Thoracic aorta (tissue), 2 donors: ENCODE measurements at places on chromosomes 11 and 22.

DNA sequence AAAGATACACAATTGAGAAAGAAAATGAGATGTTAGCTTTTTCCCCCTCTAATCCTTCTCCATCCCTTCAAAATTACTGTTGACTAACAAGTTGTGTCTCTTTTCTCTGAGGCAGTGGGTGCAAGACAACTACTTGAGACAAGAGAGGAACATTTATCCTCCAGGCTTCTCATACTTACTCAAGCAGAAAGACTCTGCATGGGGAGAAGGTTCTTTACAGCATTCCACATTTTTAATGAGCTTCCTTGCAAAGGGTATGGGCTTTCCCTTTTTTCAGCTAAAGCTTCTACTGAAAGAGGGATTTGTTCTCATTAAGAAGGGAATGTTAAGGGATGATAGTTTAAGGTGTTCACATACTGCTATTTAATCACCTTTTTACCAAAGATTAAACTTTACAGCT lies 47.8 kb downstream of the PAX6 start:
- DNase-seq, result no peak

DNA sequence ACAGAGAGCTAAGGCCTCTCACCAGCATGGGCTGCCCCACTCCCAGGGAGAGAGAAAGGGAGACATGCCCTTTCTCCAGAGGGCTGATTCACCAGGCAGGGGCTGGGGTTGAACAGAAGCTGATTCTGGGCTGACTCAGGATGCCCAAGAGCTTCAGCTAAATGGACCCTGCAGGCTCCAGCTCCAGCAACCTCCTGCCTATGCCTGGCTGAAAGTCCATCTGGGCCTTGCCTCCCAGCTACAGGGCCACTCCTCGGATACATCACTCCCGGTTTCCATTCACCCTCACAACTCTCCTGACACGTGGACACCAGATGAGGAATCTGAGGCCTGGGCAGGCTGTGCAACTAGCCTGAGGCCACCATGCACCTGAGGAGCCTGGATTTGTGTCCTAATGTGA lies 215.5 kb downstream of the BUD13 start:
- no peak for DNase-seq

- no peak for DNase-seq
These were observed 29.8 kb upstream of the ABTB2 start for GRCh38 chr11:34387653-34388052.

GRCh38 chr22:25569983-25570382 lies 5.5 kb downstream of the GRK3 start:
- DNase-seq, result no peak

DNA sequence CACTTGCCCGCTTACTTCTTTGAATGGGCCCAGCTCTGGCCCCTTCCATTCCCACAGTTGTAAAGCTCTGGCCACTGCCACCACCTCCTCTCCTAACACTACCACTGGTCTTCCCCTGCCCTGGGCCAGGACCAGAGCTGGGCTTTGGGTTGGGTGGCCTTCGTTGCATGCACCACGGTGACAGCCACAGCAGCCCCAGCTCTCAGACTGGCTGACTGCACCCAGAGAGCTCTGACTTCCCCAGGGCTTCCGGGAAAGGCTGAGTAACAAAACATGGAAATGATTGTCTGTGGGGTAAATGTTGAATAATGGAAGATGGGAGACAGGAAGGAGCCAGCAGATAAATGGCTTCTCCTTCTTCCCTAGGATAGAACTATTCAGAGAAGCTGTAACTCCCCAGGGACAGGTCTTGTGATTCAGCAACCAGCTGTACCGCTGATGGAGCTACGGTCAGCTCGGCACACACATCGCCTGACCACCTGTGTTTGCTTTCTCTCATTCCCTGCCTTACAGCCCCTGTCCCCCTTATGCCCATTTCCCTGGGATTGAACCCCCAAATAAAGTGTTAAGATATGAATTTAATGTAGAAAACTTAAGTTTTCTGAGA lies 27.6 kb downstream of the SCN4B start:
- DNase-seq, result no peak

DNA sequence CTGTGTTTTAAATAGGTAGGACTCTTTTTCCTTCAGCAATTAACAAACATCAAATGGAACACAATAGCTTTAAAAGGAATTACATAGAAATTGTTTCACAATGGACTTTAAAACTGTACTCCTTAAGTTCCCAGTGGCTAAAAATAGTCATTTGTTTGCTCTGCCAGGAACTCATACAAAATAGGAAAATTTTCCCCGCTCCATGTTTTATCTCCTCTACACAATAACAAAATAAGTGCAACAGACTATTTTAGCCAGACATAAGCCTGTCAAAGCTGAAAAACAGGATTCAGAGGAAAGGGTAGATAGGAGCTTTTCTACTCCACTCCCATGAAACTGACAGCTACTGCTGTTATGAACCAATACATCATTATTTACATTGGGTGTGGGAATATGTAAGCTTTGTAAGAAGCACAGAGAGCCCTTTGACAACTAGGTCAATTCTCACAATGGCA lies 90.1 kb downstream of the STK33 start:
- no peak for DNase-seq

DNA sequence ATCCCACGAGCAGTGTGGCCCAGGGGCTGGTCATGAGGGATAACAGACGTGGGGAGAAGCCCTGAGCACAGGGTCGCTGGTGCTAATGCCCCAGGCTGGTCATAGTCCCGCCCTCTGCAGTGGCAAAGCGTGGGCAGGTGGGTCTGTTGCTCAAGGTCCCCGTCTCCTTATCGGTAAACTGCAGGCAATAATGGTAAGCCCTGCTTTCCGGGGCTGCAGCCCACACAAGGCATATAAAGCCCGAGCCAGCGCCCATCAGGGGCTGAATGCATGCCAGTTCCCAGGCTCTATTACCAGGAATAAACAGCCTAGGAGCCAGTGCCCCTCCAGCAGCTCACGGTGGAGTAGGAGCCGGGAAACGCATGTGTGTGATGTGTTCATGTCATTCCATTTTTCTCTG lies 261.0 kb downstream of the BRD1 start:
- DNase-seq, result no peak

GRCh38 chr11:19740586-19740985 lies 27.9 kb downstream of the NAV2 start:
- DNase-seq, result no peak

- no peak for DNase-seq
These were observed 2.5 kb upstream of the PYGM start for GRCh38 chr11:64762277-64762673.

DNA sequence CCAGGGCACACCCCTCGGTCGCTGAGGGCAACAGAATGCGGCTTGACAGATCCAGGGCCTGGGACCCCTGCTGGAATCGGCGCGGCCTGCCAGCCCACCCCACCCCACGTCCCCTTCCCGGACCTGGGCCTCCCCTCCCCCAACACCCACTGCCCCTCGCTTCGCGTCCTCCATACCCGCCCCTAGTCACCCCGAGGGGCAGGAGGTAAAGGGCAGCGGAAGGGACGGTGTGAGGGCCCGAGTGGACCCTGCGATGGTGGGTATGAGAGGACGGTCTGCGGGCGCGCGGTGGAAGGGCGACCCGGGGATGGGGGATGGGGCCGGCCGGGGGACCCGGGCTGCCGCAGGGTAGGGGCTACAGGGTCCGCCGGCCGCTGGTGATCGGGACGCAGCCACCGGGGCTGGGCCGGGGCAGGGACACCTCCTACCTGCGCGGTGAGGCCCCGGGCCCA lies 311 bp downstream of the APBB1 start:
- DNase-seq, result no peak

DNA sequence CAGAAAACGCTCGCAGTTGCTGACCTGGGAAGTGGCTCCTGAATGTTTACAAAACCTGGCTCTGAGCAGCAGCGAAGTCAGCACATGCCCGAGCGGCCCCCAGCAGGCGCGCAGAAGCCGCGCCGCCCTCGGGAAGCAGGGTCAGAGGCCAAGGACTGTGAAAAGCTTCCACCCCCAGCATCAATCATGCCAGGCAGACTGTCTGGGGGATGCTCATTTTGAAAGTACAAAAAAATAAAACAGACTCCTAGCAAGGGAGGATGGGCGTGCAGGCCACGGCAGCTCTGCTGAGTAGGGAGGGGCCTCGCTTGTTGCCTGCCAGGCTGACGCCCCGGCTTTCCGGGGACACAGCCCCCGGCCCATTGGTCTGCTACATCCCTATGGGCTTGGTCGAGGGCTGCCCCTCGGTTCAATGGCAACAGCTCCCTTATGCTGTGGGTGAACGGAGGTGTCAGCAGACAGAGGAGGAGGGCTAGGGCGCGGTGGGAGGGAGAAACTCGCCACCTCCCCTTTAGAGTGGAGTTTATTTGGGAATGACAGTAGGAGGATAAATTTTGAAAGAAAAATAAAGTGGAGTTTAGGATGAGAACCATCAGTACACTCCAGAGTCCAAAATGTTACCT lies 37.7 kb upstream of the GNB1L start:
- no peak for DNase-seq

GRCh38 chr11:68457216-68457897 lies 3.2 kb upstream of the PPP6R3 start:
- DNase-seq, result no peak

DNA sequence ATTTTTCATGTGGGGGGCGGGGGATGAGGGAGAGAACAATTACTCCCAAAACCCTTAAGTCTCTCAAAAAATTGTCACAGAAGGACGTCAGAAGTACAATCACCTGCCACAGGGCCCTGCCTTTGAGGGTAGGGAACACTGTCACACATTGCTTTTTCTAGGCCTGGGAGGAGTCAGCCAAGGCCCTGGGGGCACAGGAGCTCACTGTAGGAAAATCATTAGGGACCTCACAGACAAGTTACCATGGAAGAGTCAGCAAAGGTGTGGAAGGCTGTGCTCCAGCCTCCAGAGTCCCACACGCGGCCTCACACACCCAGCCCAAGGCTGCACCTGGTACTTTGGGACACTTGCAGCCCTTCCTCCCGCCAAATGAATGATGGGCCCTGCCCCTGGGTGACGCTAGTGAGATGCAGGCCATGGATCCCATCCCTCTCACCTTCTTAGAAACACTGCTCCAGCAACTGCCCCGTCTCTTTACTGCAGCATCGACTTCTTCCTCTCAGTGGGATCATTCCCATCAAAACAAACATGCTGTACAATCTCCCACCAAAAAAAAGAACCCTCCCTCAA lies 3.3 kb downstream of the PLEKHA7 start:
- DNase-seq, result no peak

- no peak for DNase-seq
These were observed 79.8 kb upstream of the SC5D start for GRCh38 chr11:121212536-121213361.

DNA sequence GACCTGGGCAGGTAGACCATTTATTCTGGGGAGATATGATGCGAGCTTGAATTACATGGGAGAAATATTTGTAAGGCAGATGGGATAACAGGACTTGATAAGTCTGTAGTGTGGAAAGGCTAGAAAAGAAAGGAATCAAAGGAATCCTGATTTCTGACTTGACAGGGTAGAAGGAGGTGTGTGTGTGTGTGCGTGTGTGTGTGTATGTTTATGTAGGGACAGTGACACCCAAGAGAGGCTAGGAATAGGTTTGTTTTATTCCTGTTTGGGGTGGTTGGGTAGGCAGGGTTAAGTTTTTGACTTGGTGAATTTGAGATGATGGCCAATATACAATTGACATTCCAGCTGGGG lies 390 bp upstream of the HTATIP2 start:
- no peak for DNase-seq

DNA sequence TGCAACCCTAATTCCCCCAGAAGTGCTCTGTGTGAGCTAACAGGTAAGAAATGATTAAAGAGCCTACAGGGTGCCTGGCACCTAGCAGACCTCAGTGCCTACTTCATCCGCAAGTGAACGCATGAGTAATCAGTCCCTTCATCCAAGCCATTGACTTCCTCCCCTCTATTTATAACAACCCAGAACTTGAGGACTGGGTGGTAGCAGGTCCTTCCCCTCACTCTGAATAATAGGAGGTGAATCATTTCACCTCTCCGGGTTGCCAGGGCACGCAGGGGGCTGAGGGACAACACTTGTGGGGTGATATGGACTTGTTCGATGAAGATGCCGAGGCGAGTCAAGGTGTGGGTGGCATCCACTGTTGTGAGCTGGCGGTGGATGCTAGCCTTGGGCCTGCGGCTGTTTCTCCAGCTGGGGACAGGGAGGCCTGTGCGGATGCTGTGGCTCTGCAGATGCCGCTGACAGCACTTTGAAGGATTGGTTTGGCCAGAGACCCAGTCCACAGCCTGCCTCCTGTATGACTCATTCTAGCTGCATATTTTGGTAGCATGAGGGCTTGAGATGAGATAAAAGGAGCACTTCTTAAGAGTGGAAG lies 11.7 kb upstream of the SORL1-AS1 start:
- no peak for DNase-seq

DNA sequence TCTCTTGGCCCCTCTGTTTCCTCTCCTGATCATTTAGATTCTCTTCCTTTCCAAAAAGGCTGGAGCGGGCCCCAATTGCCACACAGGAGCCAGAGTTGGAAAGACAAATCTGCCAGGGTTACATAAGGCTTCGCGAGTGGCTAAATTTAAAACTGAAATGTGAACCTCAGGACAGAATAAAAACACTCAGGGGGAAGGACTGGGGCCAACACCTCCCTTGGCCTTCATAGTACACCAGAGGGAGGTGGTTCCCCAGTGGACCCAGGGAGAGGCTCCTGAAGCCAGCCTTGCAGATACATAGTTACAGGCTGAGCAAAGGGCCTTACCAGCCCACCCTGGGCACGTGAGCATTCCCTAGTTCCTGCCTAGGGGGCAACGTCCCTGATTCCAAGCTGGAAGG lies 150.1 kb downstream of the MN1 start:
- no peak for DNase-seq

DNA sequence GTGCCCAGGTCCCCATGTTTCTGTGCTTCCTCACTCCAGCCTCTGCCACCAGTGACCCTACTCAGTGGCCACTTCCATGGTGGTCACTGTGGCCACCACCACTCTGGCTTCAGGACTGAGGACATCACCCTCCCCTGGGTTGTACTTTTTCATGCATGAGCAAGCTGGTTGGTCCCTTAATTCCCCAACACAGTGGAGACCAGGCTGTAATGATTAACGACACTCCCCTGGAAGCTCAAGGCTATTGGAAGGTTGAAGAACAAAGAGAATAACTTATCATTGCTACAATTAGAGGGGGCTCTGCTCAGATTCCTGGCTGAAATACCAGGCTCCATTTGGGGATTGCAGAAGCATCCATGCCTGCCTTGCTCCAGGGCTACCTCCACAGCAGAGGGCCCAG lies 10.5 kb downstream of the PLAAT4 start:
- no peak for DNase-seq

- no peak for DNase-seq
These were observed 36.1 kb downstream of the MMP20 start for GRCh38 chr11:102589047-102589459.

DNA sequence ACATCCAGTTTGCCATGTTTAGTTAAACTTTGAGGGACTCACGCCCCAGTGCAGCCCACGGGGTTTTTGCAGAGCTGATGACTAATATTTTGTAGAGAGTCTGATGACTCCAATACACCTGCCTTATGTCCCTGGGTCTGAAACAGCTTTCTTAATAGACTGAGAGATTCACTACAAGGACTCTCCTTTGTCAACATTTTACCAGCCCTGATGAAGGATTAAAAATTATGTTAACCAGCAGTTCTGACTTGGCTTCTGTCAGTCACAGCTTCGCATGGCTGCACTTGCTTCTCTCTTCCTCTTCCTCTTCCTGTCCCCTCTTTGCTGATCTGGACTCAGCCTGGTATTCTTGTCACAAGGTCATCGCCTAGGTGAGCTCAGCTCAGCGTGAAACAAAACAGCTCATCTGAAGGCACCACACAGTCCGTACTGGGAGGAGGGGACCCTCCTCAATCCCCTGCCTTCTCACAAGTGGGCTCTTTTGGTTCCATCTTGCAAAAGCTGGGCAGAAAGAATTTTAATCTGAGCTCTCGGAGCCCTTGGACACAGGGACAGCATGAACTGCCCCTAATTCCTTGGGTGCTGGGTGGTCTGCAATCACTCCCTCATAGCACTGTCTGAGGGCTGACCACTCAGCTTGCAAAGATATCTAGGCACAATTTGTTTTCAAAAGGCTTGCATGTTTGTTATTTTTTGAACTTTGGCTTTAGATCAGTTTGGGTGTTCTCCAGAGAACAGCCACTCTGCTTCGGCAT lies 38.1 kb upstream of the POU2AF1 start:
- DNase-seq, result no peak
